ENCODE measurements at places on chromosomes 4 and X.

GRCh38 chr4:6404611-6405396 is 67.6 kb downstream of the PPP2R2C start:
- no peak for DNase-seq

DNA sequence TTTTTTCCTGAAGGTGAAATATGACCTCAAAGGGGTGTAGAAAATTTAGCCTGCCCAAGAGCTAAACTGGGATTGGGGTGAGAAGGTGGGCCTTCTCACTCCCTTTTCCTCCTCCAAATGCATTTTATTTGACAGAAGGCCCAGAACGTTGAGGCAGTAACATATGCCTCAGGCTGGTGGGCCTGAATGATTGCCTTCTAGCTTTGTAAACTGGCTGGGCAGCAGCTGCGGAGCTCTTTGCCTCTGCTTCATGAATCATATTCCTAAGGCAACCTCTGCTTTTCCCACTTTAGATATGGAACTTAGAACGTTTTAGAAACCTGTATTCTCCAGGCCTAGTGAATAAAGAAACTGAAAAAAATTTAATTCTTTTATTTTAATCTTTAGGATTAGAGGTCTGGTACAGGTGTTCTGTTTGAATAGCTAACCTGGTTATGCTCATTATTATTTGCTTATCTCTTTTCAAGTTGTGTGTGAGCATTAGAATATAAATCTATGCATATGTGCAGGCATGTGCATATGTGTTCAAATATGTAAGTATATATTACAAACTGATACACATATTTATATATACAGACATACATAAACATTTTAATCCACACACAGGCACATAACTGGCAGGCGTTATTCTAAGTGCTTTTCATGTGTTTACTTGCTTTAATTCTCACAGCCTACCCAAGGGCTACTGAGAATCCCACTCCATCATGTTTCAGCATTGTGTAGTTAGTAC is 11.5 kb downstream of the PRDM8 start:
- no peak for DNase-seq

GRCh38 chr4:3660086-3660927 is 105.9 kb upstream of the ADRA2C start:
- no peak for DNase-seq

- DNase-seq = no peak
Measured at GRCh38 chr4:83646538-83647239, 110.8 kb downstream of the GPAT3 start.

GRCh38 chr4:38030023-38030422 is 69.8 kb downstream of the PTTG2 start:
- DNase-seq = no peak

- DNase-seq = no peak
Measured at GRCh38 chrX:108126661-108127060, 35.1 kb downstream of the ATG4A start.

- DNase-seq = no peak
Measured at GRCh38 chrX:40772290-40772689, 36.9 kb upstream of the MED14 start.

DNA sequence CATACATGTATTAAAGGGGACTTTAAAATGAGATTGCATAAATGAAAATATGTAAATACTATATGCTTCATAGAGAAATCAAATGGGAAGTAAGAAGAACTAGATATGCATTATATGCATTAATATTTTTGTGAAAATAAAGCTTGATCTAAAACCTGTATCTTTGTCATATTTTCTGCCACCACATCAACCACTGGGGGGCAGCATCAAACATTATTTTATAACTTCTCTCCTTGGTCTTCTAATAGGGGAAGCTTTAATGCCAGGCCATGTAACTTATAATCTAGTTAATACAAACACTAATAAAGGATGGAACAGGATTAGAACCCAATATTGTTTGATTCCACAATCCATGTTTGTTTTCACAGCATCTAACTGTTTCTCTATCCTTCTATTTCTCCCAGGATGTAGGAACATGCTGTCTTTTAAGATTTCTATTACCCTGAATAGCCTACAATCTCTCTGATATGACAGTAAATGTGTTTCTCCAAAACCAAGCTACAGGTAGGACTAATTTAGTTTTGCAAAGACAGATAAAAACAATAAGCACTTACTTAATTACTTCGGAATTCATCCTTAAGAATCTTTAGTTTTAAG is 10.0 kb downstream of the QRFPR start:
- DNase-seq = no peak

DNA sequence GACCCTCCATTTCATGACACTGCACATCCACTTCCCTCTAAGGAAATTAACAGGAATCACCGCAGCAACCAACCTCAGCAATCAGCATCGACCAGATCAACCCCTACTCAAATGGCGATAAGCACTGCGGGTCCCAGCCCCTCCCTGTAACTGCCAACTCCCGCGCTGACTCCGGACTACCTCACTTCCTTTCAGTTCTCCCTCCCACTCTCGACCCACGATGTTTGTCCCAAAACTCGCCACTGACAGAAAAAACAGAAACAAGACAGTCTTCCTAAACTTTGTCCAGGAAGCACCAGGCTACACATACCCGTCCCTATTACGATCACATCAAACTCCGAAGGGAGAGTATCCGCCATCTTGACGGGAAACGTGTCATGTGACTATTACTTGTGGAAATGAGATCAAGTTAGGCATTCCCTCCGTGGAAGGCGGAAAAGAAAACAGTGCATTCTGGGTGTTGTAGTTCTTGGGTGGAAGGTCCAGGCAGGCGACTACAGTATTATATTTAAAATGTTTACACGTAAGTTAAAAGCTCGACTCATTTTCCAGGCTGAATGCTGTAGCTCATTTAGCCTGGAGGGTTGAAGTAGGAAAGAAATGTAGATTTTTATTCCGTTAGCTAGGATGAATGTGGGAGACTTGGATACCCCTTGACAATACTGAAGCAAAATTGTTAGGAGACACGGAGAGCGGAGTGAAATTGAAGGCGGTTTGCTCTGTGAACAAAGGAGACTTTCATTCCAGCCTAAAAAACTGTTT is at the start of gene CHM:
CHM (minus strand) TSS at position 385 of the 762 bp plus-strand sequence; CDS start at position 359, 26 bp downstream.
- DNase-seq = no peak

- DNase-seq = no peak
Measured at GRCh38 chr4:78656968-78657445, 105.4 kb downstream of the ANXA3 start.

DNA sequence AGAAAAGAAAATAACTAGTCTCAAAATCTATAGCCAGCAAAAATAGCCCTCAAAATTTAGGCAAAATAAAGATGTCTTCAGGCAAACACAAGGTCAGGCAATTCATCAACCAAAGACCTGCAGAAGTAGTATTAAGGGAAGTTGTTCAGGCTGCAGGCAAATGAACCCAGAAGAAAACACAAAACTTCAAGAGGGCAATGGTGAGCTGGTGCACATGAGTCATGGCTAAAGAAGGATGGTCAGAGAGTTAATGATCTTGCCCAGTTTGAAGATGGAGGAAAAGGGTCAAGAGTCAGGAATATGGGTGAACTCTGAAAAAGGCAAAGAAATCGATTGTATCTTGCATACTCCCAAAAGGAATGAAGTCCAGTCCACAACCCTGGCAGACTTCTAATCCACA is 83.1 kb upstream of the FAT4 start:
- DNase-seq = no peak

- no peak for DNase-seq
Measured at GRCh38 chr4:173146456-173146855, 22.2 kb upstream of the GALNT7 start.

DNA sequence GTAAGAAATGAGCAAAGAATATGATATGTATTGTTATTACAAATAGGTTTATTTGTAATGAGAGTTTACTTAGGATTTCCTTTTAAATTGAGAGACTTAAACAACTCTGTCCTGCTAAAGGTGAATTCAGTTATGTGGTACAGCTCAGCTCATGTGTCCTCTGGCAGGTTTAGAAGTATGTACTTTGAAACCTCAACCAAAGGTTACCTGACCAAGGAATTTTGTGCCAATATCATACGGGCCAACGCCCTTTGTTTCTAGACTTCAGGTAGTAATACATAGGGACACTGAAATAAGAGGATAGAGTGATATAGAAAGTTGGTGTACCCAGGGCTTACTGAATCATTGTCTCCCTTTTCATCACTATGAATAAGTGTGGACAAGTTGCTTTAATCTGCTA is 25.7 kb downstream of the SLAIN2 start:
- DNase-seq = no peak

DNA sequence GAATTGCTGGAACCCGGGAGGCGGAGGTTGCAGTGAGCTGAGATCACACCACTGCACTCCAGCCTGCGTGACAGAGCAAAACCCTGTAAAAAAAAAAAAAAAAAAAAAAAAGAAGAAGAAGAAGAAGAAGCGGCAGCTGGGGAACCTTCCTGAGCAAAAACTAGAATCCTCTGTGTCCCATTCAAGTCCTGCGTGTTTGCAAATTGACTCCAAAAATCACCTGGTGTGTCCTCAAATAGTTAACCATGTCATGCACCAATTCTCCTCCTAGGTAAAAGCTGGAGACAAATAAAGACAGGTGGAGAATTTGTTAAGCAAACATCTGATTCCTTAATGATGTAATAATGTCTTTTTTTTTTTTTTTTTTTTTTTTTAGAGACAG is 31.9 kb upstream of the ASMTL start:
- no peak for DNase-seq

- no peak for DNase-seq
Measured at GRCh38 chrX:132226169-132226568, 6.9 kb upstream of the RAP2C start.

DNA sequence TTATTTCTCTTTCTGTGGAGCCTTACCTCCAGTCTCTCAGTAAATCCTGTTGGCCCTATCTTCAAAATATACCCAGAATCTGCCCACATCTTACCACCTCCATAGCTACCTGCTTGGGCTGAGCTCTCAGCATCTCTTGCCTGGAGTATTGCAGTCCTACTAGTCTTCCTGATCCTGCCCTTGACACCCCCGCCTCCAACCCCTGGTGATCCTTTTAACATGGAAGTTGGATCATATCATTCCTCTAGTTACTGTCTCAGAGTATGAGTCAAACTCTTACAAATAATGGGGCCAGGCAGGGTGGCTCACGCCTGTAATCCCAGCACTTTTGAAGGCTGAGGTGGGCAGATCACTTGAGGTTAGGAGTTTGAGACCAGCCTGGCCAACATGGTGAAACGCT is 43.1 kb upstream of the SETD7 start:
- no peak for DNase-seq

- no peak for DNase-seq
Measured at GRCh38 chr4:11106190-11106589, 322.5 kb downstream of the HS3ST1 start.

GRCh38 chrX:38206036-38206435 is 14.6 kb downstream of the SRPX start:
- DNase-seq = no peak

DNA sequence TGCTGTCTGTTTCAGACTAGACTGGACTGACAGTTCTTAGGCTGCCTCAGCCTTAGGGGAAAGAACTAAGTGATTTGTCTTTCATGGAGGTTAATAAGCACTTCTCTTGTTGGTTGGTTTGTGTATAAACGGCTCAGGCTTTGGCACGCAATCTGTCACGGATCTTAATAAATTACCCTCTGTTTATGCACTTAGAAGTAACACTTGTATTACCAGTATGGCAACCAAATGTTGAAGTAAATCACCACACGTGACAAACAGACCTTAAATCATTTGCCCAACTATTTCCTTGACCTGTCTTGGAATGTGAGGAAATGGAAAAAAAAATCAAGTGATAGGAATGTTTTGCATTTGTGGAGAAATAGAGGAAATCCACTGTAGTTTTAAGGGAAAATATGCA is 69.9 kb downstream of the TEX13A start:
- no peak for DNase-seq

GRCh38 chr4:139223682-139224317 is 46.8 kb upstream of the ELF2 start:
- no peak for DNase-seq

DNA sequence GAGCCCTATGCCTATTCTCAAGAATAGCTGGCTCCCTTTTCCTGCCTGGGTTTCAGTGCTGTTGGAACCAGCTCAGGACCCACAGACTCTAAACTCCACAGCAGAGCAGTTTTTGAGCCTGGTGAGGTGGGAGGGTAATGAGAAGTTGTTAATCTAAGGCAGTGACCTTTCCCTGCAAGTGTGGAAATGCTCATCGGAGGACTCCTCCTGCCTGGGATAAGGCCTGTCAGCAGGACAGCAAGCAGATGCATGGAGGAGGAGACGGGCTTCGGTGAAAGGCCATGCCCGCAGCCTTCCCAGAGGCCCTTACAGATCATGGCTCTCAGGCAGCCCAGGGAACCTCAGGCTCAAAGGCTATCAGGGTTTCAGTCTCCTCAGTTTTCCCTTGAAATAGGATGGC is 70.0 kb upstream of the SHISA3 start:
- DNase-seq = no peak

- peak; percentile 61 for DNase-seq
Measured at GRCh38 chr4:140150636-140150885, 3.4 kb downstream of the MAML3 start.

GRCh38 chr4:118682928-118683327 is 2.3 kb upstream of the METTL14 start:
- no peak for DNase-seq

DNA sequence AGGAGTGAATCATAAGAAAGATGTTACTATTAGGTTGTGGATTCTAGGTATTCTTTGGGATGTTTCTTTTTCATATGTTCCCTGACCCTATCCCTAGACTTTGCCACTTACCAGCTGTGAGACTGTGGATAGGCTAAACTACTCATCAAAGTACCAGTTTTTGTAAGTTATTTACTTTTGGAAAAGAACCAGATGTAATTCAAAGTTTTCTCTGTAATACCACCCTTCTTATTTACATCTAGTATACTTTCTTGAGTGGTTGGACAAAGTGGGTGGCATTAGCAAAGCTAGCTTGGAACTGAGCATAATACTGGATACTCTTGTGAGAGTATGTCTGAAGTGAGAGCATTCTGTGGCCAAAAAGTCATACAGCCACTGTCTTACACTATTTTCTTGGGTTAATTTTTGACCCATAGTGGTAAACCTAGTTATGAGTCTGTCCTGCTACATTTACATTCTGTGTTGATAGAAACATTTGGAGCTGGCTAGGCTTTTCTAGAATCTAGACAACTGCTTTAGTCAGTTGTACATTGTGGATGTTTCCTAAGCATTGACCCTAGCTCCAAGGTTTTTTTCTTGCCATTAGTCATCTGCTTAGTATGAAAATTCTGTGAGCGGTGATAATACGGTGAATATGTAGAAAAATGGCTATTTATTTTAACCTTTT is 41.7 kb downstream of the KDM6A start:
- DNase-seq = no peak

- no peak for DNase-seq
Measured at GRCh38 chr4:52912608-52913007, 50.5 kb downstream of the RASL11B start.

- DNase-seq = no peak
Measured at GRCh38 chrX:119756926-119757635, 1.3 kb upstream of the SOWAHD start.

DNA sequence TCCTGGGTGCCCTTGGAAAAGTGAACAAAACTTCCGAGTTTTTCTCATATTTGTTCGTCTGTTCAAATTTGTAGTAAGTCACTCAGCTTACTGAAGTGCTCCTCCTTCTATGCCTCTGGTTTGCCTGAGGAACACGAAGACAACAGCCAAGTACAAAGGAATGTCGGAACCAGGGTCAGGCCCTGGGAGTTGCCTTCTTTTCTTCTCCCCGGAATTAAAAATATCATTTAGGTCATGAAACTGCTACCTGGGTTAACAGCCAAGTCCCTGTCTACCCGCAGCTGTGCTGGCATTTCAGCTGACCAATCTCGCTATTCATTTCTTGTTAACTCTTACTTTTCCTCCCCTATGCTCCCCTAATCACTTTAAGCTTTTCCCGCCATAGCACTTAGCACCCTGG is 137.6 kb upstream of the TEX13D start:
- no peak for DNase-seq

- no peak for DNase-seq
Measured at GRCh38 chr4:184850431-184851199, 24.8 kb upstream of the ACSL1 start.

GRCh38 chr4:156824451-156825060 is 147.0 kb downstream of the PDGFC start:
- no peak for DNase-seq

Measured in cortex of kidney (tissue), 1 donor.